ENCODE measurements at places on chromosomes 13 and 19.
A peak's percentile ranks its signal among the peaks of the same experiment; 100 is the strongest.

- DNase-seq: peak; percentile 79
Measured at GRCh38 chr19:1154731-1155351, 19.2 kb downstream of the SBNO2 start.

DNA sequence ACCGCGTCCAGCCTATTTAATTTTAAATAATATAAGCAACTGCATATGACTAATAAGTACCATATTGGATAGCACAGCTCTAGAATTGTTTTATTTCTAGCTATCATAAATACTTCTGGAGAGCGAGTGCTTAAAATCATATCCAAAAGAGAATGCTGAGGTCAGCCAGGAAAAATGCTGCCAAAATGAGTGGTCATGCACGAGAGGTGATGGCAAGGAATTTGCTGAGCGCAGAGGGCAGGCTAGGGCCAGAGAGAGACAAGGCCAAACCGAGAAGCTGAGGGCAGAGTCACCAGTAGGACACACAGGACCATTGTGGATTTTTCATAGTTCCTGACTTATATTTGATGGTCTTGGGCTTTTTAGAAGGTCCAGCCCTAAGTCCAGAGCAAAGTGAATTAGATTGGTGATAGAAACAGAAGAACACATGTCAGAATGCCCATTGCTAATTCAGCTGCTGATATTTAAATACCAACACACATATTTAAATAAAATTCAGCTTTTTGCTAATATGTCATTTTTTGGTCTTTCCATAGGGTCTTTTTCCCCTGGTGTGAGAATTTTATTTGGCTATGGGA lies 33.6 kb upstream of the UBL3 start:
- no peak for DNase-seq

GRCh38 chr13:111939666-111940278 lies 127.2 kb upstream of the SOX1 start:
- no peak for DNase-seq

DNA sequence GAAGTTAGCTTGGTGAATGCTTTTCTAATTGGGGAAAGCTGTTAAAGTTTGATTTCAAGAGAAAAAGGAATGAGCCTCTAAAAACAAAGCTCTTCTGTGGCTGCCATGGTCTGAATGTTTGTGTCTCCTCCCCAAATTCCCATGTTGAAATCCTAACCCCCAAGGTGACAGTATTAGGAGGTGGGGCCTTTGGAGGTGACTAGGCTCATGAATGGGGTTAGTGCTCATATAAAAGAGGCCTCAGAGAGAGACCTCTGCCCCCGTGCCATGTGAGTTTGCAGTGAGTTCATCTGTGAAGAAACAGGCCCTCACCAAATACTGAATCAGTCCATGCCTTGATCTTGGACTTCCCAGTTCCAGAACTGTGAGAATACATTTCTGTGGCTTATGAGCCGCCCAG lies 56.5 kb downstream of the ARHGEF7 start:
- no peak for DNase-seq

DNA sequence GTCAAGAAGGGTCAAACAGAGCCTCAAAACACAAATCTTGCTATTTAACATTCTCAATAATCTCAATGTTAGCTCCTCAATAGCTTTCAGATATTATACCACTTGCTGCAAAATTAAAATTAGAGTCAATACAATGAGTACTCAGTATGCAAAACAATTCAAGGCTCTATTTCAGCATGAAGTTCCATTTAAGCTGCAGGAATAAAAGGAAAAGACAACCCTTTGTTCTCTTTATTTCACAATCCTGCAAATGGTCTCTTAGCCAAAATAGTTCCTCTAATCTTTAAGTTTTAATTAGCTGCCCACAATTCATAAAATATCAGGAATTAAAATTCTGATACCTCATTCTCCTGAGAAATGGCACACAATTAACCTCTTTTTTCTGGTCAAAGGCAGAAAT lies 40.5 kb upstream of the DCT start:
- no peak for DNase-seq

GRCh38 chr13:80658705-80659104 lies 317.8 kb upstream of the SPRY2 start:
- no peak for DNase-seq

DNA sequence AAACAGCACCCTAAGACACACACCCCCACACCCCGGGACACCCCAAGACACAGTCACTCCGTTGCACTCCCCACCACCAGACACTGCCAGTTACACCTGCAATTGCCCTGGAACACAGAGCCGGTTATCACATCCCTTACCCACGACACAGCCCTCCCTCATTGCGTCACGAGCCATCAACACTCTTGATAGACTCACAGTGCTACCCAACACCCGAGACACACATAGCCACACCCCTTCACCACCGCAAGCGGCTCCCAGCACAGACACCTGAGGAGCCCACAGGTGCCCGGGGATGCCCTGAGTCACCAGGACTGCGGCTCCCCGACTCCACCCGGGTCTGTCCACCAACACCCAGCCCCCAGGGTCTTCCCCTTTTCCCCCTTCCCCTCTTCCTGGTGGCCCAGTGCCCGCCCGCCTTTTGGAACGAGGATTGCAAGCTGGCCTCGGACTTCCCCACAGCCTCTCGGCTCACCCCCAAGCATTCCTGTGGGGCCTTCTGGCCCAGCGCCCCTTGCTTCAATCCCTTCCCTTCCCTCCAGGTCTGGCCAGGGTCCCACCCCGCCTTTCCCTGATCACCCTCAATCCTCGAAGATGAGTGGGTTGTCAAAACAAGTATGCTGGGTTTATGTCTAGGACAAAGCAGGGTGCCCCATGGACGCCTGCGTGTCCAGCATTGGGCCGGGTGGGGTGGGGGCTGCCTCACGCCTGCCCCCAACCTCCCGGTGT lies 1.7 kb upstream of the PTGER1 start:
- no peak for DNase-seq

- no peak for DNase-seq
Measured at GRCh38 chr19:21595185-21595584, 89.8 kb downstream of the ZNF429 start.

DNA sequence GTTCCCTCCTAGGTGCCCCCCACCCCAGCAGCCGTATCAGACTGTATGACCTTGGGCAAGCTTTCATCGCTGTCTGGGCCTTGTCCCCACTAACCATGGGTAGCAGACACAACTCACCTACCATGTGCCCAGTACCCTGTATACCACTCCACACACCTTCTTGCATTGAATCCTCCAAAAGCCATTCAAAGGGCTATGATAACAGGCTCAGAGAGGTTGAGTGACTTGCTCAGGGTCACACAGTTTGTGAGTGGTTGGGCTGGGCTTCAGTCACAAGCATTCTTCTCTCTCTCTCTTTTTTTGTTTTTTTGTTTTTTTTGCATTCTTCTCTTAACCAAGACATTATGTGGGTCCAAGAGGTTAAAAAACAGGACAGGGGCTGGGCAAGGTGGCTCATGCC lies 2.6 kb downstream of the RASAL3 start:
- no peak for DNase-seq

GRCh38 chr13:81171065-81171647 lies 830.2 kb upstream of the SPRY2 start:
- DNase-seq: peak; percentile 18

DNA sequence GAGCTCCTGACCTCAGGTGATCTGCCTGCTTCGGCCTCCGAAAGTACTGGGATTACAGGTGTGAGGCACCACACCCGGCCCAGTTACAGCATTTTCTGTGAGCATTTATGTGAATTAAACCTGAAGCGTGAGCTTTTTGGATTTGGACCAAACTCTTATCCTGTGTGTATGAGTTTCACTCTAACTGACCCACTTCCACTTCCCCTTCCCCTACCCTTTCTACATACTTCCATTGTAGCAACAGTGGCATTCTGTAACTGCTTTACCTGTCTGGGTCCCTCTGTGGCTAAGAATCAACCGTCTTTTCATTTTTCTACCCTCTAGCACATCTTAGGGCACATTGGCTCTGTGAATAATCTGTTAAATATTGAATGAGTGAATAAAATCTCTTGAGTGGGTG lies 16.2 kb downstream of the FRY start:
- no peak for DNase-seq

DNA sequence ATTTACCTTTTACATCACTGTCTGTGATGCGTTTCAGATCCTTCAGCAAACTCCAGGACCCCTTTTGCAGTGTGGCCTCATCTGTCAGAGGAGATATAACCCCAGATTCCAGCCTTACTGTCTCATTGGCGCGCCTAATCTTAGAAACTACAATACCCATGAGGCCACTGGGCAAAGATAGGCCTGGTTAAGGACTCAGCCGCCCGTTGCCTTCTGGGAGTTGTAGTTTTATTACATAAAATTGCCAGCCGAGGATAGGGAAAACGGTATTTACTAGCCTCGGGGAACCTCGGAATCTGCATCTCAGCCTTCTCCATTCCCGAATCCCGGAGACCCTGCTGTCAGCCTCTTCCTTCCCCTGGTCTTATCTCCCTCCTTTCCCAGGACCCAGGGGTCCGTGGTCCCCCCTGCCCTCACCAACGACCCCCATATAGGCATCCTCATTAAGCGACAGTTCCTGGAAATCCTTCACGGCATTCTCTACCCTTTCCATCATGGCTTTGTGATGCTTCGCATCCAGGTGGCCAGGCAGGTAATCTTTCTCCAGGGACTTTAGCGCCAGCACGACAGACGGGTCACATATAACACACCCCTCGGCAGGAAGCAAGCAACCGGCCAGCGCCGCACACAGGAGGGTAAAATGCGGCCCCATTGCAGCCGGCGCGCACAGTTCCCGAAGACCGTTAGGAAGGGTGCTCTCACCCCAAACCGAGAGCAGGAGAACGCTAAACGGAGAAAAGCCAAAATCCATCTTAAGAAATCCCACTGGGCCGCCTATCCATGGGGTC lies 1.3 kb downstream of the IZUMO1 start:
- DNase-seq: peak; percentile 79

GRCh38 chr19:47886010-47886559 lies at the start of gene SULT2A1:
TSS of gene SULT2A1 (minus strand) at chr19:47886315. CDS start at chr19:47886257, 58 bp downstream.
- DNase-seq: no peak

DNA sequence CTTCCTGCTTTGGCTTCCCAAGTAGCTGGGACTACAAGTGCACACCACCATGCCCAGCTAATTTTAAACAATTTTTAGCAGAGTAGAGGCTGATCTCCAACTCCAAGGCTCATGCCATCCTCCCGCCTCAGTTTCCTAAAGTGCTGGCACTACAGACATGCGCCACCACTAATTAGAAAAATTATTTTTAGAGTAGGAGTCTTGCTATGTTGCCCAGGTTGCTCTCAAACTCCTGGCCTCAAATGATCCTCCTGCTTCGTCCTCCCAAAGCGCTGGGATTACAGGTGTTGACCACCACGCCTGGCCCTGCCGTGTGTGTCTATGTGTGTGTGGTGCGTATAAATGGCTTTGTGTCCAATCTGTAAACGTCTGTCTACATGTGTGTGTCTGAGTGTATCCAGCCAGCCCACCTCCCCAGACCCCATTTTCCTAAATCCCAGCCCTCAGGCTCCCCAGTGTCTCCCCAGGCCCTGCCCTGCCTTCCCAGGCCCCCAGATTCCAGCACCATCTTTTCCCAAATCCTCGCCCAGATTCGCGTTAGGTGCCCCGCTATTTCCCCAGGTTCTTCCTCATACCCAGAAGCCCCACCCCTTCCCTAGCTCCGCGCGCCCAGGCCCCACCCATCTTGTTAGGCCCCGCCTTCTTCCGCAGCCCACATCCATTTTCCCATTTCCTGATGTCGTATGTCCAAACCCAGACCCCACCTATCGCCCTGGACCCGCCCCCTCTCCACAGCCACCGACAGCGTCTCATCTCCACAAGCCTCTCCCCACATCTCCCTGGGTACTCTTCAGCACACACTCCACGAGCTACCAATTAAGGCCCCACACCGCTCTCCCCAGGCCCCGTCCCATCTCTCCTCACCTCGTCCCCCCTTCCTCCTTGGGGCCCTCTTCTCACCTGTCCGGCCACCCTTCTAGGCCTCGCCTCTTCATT lies 24.9 kb downstream of the SLC8A2 start:
- peak; percentile 28 for DNase-seq

DNA sequence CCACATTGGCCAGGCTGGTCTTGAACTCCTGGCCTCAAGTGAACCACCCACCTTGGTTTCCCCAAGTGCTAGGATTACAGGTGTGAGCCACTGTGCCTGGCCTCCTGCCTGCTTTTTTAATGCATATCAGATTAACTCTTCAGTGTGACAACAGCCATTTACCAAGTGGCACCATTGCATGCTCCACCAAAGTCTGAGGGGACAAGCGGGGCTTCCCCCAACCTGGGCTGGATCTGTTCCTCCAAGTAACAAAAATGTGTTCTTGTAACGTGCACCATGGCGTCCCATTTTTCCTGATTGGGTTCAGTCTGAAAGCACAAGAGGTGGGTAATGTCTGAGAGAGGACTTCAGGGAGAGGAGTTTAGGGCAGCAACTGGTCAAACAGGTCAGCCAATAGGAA lies 77.8 kb downstream of the TEX29 start:
- no peak for DNase-seq

DNA sequence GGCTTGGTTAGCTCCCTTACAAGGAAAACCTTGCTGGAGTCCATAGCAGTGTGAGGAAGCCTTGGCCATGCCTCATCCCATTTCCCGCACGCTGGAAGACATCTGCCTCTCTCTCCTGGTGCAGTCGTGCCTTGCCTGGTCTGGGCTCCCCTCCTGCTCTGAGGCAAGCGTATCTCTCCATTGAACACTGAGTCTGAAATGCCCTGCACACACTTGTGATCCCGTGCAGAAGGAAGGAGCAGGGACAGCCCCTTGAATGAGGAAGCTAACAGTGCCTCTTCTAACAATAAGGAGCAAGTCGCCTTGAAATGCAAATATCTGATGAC lies 407 bp upstream of the ZNF440 start:
- no peak for DNase-seq

DNA sequence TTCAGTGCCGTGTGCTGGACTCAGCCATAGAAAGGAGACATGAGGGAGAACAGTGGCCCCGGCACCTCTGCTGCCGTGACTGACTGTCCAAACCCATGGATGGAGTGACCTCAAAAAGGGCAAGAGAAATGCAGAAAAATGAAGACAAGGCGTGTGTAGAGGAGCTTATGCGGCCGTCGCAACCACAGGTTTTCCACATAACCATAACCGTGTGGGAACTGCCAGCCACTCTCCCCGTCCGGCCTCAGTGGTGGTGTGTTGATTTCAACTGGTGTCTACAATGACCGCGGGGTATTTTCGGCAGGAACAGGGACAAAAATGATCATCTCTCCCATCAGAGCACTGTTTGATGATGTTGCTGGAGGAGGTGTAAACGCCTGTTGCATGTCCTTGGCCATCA lies 42.9 kb upstream of the F7 start:
- DNase-seq: no peak

GRCh38 chr13:41767801-41768200 lies 193.1 kb downstream of the VWA8 start:
- peak; percentile 75 for DNase-seq

All from lung microvascular endothelial cell (primary cell).